ENCODE measurements at places on chromosomes 2 and 18. TPM values are rescaled to one million over a fixed set of nuclear protein-coding genes. Genes with fewer than 3 reads are reported as not detected.

The AKAIN1 gene
- not detected for total RNA-seq

- no peaks in the 10 kb centered on the region for H3K27me3 ChIP-seq
- H3K36me3 ChIP-seq: no peaks in the 10 kb centered on the region
- H3K27ac ChIP-seq: no peak overlapping the region
Observed at GRCh38 chr18:42287047-42287446, 332.0 kb downstream of the PIK3C3 start.

GRCh38 chr2:240895656-240896388, at the start of gene MAB21L4:
MAB21L4 (minus strand) TSS chr2:240896156; CDS start chr2:240895997, 159 bp downstream.
- H3K27me3 ChIP-seq: no peaks in the 10 kb centered on the region
- H3K36me3 ChIP-seq: no peaks in the 10 kb centered on the region
- DNase-seq: no peak
- H3K4me1 ChIP-seq: peaks cover 47% of the 10 kb centered on the region
- no peak within 1 kb of the TSS for H3K27ac ChIP-seq
- peak within 1 kb of the TSS; percentile 27 for H3K4me3 ChIP-seq

The PLGLB2 gene
- 2.0 TPM for total RNA-seq

The VWC2L gene
- not detected for total RNA-seq

- peak overlapping the region; percentile 53 for H3K4me3 ChIP-seq
- peak overlapping the region; percentile 60 for H3K27ac ChIP-seq
- no peaks in the 10 kb centered on the region for H3K36me3 ChIP-seq
- DNase-seq: no peak
Observed at GRCh38 chr2:239399433-239399920, 1.3 kb downstream of the HDAC4 start.

DNA sequence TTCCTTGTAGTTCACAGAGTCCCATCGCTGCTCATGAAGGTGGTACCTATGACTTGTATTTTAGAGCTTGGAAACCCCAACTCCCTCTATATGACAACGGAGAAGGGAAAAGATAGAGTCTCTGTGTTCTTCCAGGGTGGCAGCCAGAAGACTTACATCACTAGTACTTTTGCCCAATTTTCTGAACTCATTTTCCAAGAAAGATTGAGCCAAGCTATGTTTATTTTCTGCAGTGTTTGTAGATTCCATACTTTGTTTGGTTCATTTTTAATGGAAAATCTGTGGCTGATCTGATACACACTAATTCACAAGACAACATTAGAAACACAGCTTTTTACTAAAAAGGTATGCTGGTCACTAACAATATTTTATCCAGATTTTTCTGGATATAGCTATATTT, 60.2 kb upstream of the ATP5MC3 start:
- H3K4me1 ChIP-seq: no peaks in the 10 kb centered on the region
- no peak for DNase-seq

The DSG2 gene
- 11.8 TPM for total RNA-seq

GRCh38 chr2:31031132-31031706, 107.0 kb downstream of the GALNT14 start:
- H3K27me3 ChIP-seq: no peaks in the 10 kb centered on the region
- no peak for DNase-seq
- no peak overlapping the region for H3K4me3 ChIP-seq

The OR6B2 gene
- not detected for total RNA-seq

GRCh38 chr2:148607566-148607965, 37.0 kb upstream of the EPC2 start:
- H3K4me3 ChIP-seq: no peak overlapping the region
- no peaks in the 10 kb centered on the region for H3K36me3 ChIP-seq
- H3K4me1 ChIP-seq: no peaks in the 10 kb centered on the region
- H3K27ac ChIP-seq: no peak overlapping the region
- no peak for DNase-seq
- no peaks in the 10 kb centered on the region for H3K27me3 ChIP-seq

DNA sequence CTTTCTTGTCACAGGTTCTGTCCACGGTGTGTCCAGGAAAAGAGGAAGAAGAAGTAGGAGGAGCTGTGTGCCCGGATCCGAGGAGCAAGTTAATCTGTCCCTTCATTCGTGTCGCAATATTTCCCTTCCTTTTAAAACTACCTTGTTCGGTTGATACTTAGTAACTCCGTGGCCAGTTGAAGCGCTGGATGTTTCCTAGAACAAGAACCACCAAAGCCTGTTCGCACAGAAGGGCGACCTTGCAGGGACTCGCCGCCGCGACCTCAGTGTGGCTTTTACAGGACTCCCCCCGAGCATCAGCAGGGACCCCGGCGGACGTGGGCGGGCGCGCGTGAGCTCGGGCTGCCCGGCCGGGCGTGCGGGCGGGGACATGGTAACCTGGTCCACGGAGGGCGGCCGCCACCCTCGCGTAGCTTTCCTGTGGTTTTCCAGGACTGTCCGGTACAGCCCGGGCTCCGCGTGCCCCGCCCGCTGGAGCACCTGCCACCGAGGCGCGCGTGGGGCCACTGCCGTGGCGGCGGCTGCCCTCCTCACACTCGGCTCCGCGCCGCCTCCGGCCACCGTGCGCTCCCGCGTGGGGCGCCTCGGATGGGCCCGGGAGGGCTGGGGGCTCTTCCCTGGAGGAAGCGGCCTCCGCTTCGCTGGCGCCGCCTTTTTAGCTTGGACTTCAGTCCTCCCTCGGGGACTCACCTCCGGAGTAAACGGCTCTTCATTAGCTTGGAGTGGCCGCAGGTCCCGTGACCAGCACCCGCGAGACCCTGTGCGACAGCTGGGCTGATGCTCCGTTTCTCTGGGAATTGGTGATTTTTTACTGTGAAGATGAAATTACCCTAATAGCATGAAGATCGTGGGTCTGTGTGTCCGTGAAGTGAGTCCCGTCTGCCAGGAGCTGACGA, 9.2 kb upstream of the D2HGDH start:
- DNase-seq: no peak
- no peaks in the 10 kb centered on the region for H3K27me3 ChIP-seq
- no peak overlapping the region for H3K4me3 ChIP-seq
- no peaks in the 10 kb centered on the region for H3K4me1 ChIP-seq
- H3K27ac ChIP-seq: no peak overlapping the region
- no peaks in the 10 kb centered on the region for H3K36me3 ChIP-seq

The EIF5B gene
- 31.2 TPM for total RNA-seq

DNA sequence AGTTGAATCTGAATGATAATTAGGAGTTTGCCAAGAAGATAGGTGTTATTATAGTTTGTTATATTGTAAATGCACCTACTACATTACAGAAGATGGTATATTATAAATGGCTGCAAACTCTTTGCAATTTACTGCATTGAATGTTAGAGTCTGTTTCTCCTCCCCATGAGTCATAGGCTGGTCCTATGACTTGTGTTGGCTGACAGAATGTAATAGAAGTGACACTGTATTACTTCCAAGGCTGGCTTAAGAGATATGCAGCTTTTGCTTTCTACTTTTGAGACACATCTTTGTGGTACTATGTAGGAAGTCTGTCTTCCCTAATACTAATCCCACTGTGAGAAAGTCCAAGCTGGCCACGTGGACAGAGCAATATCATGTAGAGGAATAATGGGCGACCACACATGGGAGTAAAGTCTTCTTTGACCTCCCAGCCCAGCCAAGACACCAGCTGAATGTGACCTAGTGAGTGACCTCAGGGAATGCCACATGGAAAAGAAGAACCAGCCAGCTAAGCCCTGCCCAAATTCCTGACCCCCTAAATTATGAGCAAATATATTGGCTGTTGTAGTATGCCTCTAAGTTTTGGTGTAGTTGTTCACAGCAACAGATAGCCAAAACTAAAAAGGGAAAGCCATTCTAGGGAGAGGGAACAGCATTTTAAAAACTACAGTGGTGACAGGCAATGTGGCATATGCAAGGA, 6.8 kb upstream of the DDX1 start:
- DNase-seq: no peak
- H3K36me3 ChIP-seq: no peaks in the 10 kb centered on the region
- no peak overlapping the region for H3K27ac ChIP-seq
- H3K27me3 ChIP-seq: no peaks in the 10 kb centered on the region

- no peak overlapping the region for H3K4me3 ChIP-seq
- H3K4me1 ChIP-seq: no peaks in the 10 kb centered on the region
- no peak for DNase-seq
- H3K27ac ChIP-seq: no peak overlapping the region
Observed at GRCh38 chr2:164386231-164386630, 235.1 kb downstream of the GRB14 start.

DNA sequence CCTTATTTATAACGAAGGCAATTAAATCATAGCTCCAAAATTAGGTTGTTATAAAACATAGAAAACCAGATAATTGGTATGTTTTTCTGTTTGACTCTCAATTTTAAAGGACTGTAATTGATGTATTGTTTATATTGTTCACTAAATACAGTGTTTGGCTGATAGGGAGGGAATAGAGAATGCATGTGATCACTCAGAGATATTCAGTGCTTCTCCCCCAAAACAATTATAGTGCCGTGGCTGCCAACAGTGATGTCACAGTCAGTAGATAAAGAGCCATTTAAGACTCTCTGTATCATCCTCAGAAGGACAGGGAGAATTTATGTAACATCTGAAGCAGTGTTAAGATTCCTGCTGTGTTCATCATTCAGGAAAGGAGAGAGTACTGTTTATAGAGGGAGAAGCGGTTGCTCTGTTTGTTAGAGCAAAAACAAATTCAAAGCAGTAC, 69.6 kb downstream of the PHLPP1 start:
- H3K4me1 ChIP-seq: peaks cover 44% of the 10 kb centered on the region
- no peaks in the 10 kb centered on the region for H3K27me3 ChIP-seq
- DNase-seq: no peak
- H3K27ac ChIP-seq: no peak overlapping the region

- peaks cover 16% of the 10 kb centered on the region for H3K4me1 ChIP-seq
- no peak for DNase-seq
- H3K4me3 ChIP-seq: no peak overlapping the region
- H3K27me3 ChIP-seq: no peaks in the 10 kb centered on the region
Observed at GRCh38 chr18:8951491-8951890, 151.0 kb upstream of the NDUFV2 start.

DNA sequence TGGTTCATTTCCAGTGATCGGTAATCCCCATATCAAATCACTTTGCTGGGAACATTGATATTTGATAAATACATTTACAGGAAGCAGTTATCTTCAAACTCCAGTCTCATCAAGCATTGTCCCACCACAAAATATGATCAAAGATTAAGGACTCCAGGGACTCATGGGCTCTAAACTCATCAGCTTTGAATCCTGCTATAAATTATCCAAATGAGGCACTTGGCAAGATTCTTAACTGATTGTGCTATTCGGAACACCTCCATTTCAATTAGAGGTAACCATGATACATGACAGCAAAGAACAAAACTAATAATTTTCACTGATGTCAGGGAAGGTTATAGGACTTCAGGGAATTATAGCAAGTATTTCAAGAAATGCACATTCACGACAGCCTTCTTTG, 1088.1 kb upstream of the PIK3C3 start:
- H3K4me1 ChIP-seq: no peaks in the 10 kb centered on the region
- no peak overlapping the region for H3K4me3 ChIP-seq
- no peaks in the 10 kb centered on the region for H3K27me3 ChIP-seq
- H3K36me3 ChIP-seq: no peaks in the 10 kb centered on the region

GRCh38 chr2:216671081-216671411, 24.3 kb downstream of the IGFBP5 start:
- no peaks in the 10 kb centered on the region for H3K27me3 ChIP-seq
- DNase-seq: no peak
- peaks cover 5% of the 10 kb centered on the region for H3K4me1 ChIP-seq
- no peaks in the 10 kb centered on the region for H3K36me3 ChIP-seq

The ITPRIPL1 gene
- total RNA-seq: 1.5 TPM

- H3K27me3 ChIP-seq: no peaks in the 10 kb centered on the region
- no peak overlapping the region for H3K27ac ChIP-seq
- H3K4me1 ChIP-seq: no peaks in the 10 kb centered on the region
Observed at GRCh38 chr2:56224316-56224715, 40.5 kb downstream of the CCDC85A start.

- no peaks in the 10 kb centered on the region for H3K36me3 ChIP-seq
- peak overlapping the region; percentile 12 for H3K27ac ChIP-seq
- H3K4me3 ChIP-seq: no peak overlapping the region
- H3K27me3 ChIP-seq: no peaks in the 10 kb centered on the region
- peaks cover 44% of the 10 kb centered on the region for H3K4me1 ChIP-seq
Observed at GRCh38 chr2:43356774-43357173, 130.4 kb upstream of the ZFP36L2 start.

GRCh38 chr2:101697124-101698013, at the start of gene MAP4K4:
MAP4K4 (plus strand) TSS chr2:101697707; CDS start chr2:101698081, 374 bp downstream.
- H3K4me3 ChIP-seq: peak within 1 kb of the TSS; percentile 70
- peaks cover 45% of the 10 kb centered on the region for H3K4me1 ChIP-seq
- H3K27ac ChIP-seq: peak within 1 kb of the TSS; percentile 88
- no peaks in the 10 kb centered on the region for H3K27me3 ChIP-seq
- no peak for DNase-seq
- H3K36me3 ChIP-seq: no peaks in the 10 kb centered on the region

DNA sequence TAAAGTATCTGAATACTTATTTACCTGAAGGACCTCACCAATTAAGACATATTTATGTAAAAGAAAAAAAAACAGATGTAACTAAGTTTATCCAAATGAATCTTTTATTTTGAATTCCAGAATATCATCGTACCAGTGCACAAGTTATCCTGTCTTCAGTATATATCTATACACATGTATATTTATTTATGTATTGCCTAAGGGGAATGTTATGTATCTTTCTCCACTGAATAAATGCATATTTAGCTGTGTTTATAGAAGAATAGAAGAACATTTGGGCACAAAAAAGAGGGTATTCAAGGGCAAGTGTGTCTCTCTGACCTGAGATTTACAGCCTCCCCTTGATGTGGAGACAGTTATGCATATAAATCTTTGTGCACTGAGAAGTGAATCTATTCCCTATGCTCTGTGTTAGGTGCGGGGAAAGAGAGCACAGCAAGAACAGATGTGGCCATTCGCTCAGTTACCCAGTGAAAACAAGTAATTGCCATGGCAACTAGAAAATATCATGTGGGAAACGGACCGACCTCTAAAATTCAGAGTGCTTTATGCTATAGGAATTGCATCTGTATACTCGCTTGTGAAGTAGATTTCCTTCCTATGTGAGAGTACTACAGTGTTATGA, 39.5 kb upstream of the ASXL3 start:
- no peaks in the 10 kb centered on the region for H3K4me1 ChIP-seq
- no peaks in the 10 kb centered on the region for H3K27me3 ChIP-seq
- no peaks in the 10 kb centered on the region for H3K36me3 ChIP-seq
- no peak for DNase-seq
- no peak overlapping the region for H3K4me3 ChIP-seq

GRCh38 chr2:158781353-158781961, 13.7 kb upstream of the DAPL1 start:
- no peaks in the 10 kb centered on the region for H3K27me3 ChIP-seq
- peaks cover 30% of the 10 kb centered on the region for H3K4me1 ChIP-seq
- H3K4me3 ChIP-seq: no peak overlapping the region
- H3K27ac ChIP-seq: peak overlapping the region; percentile 7
- H3K36me3 ChIP-seq: no peaks in the 10 kb centered on the region
